Fibroblast of gingiva (primary cell): ENCODE measurements at places on chromosomes 2 and 18.

GRCh38 chr2:179939259-179939658 lies 67.8 kb downstream of the CWC22 start:
- DNase-seq: no peak

DNA sequence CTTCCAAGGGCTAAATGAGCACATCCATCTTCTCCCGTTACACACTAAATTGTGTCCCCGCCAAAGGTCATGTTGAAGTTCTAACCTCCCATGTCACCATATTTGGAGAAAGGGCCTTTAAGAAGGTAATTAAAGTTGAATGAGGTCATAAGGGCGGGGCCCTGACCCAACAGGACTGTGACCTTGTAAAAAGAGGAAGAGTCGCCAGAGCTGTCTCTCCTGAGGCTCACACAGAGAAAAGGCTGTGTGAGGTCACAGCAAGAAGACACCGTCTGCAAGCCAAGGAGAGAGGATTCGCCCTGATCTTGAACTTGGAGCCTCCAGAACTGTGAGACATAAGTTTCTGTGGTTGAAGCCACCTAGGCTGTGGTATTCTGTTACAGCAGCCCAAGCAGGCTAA lies 24.1 kb downstream of the TRABD2A start:
- DNase-seq: no peak

DNA sequence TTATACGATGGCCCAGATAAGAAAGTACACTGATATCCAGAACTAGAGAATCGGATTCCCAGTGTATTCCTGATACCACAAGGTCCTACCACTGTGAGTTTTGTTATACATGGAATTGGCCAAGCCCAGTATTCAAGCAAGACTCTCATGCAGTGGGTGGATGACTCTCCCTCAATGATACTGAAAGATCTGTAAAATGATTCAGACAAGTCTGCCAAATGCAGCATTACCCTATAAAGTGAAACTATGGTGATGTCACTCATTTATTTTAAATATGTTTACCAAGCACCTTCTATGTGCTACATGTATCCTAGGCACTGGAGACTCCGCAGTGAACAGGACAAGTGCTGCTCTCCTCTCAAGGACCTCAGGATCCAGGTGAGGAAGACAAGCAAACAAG lies 22.6 kb downstream of the MYO5B start:
- DNase-seq: no peak

GRCh38 chr18:2114289-2114688 lies 457.0 kb downstream of the METTL4 start:
- no peak for DNase-seq

- no peak for DNase-seq
Observed at GRCh38 chr2:2744107-2744506, 413.0 kb upstream of the MYT1L start.

DNA sequence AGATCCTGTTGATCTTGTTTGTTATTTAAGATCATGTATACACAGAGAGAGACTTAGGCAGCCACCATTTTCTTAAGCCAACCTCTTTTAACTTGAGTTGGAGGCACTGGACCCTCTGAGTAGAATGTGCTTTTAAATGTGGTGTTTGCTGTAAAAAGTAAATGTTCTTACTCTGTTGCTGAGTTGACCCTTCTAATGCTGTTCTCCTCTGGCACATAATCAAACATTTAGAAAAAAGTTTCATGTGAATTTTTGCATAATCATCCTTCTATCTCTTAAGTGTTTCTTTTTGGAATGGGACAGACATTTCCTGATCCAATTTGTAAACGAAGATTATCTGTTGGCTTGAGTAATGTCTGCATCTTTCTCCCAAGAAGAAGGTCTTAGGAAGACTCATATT lies 255.1 kb upstream of the ETAA1 start:
- DNase-seq: no peak

DNA sequence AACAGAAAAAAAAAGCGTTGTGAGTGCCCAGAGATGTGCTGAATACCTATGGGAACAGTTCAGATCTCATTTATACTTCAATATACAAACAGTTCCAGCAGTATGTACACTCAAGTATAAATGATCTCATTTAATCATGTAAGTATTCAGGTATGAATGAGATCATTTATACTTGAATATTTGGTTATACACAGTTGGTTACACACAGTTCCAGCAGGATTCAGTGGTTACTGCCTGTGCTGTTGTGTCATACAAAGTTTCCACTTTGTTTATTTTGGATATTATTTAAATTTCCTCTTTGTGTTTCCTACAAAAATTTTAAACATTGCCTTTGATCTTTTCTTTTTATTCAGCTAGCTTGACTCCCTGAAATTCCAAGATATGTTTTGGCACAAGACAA lies 293.5 kb upstream of the SLC39A10 start:
- peak; percentile 10 for DNase-seq

DNA sequence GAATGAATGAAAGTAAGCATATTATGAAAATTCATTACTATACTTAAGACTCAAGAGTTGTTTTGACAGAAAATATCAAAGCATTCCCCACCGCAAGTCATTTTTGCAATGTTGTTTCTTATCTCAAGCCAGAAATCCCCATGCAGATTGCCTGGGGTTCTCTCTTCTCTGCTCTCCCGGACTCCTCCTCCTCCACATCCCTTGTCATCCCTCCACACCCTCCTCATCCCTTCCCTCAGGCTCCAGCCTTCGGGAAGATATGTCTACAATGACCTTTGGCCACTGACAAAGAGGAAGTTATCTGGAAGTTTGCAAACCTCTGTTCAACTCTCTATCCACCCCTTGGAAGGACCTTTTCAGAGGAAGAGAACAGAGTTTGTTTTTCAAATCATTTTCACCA lies 11.9 kb downstream of the TFCP2L1 start:
- no peak for DNase-seq

DNA sequence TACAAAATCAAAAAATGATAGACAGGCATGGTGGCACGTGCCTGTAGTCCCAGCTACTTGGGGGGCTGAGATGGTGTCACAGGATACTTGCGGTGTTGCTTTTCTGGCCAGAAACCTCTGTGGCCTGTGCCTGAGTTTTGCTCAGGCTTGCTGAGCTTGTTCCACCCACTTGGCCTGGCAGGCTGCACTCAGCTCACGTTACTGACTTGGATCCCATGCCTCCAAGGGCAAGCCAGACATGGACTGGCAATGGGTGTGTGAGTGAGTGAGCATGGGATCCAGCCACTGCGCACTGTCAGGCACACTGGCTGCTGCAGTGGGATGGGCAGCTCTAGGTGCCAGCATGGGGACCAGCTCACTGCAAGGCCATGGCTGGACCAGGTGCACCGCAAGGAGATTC lies 67.9 kb downstream of the NCAPH start:
- no peak for DNase-seq

DNA sequence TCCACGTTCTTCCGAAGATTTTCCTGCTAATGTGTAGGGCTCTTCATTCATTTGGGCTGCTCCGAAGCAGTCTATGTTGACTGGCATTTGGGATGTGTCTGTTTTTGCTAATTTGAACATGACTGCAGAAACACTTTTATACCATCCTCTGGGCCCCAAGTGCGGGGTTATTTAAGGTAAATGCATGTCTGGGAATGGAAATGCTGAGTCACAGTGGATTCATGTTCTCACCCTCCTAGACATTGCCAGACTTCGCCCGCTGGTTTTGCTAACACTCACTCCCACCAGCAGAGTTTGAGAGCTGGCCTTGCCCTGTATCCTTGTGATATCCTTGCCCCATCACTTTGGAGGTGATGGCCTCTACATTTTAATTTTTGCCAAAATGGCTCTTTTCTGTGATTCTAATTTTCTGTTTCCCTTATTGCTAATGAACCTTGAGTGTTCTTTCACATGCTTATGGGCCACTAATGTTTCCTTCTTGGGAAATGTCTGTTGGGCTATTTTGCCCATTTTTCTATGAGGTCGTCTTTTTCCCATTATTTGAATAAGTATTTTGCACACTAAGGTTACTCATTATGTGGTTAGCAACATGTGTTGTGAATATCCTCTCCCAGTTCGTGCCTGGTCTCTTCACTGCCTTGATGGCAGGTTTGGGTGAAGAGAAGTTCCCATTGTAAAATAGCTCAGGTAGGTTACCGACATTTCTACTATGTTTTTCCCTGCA lies 204.1 kb downstream of the GLI2 start:
- DNase-seq: peak; percentile 89

DNA sequence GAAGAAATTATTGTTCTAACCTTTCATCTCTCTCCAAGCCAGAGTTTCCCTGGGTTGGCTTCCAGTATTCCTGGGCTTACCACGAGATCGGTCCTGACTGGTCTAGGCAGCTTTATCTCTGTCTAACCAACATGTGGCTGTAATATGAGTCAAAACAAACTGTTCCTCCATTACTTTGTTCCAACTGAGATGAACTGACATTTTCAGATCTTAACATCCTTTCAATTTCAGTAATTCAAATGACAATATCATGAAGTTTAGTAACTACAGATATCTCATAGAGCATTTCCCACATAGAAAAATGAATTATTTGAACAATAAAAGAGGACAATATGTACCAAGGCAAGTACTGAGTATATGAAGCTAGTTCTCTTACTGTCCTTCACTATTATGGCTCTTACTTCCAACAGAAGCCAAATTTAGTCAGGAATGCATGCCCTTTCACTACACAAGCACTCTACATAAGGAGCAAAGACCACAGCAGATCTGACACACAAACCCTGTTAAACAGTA lies 15.5 kb downstream of the SLC25A12 start:
- peak; percentile 81 for DNase-seq

DNA sequence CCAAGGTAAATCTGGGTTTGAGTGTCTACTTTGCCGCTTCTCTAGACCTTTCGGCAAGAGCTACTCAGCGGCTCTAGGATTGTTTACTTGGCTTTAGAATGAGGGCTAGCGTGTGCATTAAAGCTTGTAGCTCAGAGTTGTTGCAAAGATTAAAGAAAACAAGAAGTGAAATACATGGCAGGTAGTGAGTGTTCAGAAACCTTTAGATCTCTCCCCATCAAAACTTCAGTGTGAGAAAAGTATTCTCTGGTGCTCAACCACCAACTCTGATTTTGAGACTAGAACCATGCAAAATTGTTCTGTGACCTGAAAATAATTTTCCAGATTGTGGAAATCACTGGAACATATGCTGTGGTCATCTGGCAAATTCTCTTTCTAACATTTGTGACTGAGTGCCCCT lies 512.0 kb downstream of the CMPK2 start:
- DNase-seq: no peak

- DNase-seq: no peak
Observed at GRCh38 chr18:58505181-58505580, 123.7 kb downstream of the ALPK2 start.

- DNase-seq: no peak
Observed at GRCh38 chr2:138446043-138446442, 55.5 kb upstream of the SPOPL start.
